ENCODE measurements at places on chromosomes 4 and X.

GRCh38 chr4:153398713-153399112 is 54.2 kb downstream of the MND1 start:
- no peak for DNase-seq

DNA sequence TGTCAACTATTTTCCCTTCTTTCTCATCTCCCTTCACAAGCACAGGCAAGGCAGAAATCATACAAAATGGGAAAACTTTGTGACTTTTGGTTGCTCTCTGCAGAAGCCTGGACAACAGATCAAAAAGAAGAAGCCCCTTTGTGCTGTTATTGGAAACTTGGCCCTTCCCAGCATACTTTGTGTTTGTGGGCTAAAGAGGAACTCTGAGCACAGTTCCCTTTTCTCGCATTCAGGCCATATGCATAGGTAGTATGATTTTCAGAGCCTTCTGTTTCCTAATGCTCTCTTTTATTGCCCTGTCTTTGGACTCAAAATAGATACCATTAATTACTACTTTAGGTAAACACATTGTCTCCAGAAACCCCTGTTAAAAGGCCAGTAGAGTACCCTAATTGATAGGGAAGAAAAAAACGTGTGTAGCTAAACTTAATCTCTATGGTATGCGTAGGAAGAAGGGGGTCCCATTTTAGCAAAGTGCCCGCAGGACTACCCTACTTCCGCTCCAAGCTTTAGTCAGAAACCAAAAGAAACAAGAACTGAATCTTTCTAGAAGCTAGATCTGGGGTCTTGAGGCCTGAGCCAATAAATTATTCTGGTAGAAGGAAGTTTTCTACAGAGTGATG is 26.6 kb downstream of the VSIG4 start:
- DNase-seq: no peak

- DNase-seq: no peak
These were observed 14.5 kb downstream of the TBCK start for GRCh38 chr4:106301393-106302061.

GRCh38 chrX:24566240-24566639 is 80.9 kb downstream of the PCYT1B start:
- DNase-seq: no peak

GRCh38 chr4:138643827-138644226 is 371.8 kb upstream of the NOCT start:
- no peak for DNase-seq

- DNase-seq: no peak
These were observed 207.3 kb downstream of the SLC7A11 start for GRCh38 chr4:138034871-138035270.

DNA sequence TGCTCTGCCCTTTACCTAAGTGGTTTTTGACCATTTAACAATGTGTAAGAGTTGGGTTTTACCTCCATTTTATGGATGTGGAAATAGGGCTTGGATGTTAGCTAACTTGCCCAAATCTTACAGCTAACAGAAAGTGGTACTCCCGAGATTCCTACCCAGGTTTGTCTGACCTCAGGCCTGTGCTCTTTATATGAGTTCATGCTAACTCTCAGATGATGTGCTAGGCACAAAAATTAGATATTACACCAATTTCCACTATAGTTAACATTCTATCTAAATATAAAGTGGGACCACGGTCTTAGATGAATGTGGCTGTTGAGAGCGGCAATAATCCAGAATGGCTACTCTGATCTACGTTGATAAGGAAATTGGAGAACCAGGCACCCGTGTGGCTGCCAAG is at the start of gene PTTG2:
Gene PTTG2 (plus strand): TSS at position 301 of the 400 bp plus-strand sequence. CDS start 37 bp downstream, at position 338.
- no peak for DNase-seq

- DNase-seq: no peak
These were observed 40.5 kb downstream of the CLDN34 start for GRCh38 chrX:10007621-10008020.

GRCh38 chrX:12979026-12979607 is 4.2 kb downstream of the TMSB4X start:
- no peak for DNase-seq

- DNase-seq: no peak
These were observed 77.0 kb upstream of the STX18 start for GRCh38 chr4:4618847-4619246.

DNA sequence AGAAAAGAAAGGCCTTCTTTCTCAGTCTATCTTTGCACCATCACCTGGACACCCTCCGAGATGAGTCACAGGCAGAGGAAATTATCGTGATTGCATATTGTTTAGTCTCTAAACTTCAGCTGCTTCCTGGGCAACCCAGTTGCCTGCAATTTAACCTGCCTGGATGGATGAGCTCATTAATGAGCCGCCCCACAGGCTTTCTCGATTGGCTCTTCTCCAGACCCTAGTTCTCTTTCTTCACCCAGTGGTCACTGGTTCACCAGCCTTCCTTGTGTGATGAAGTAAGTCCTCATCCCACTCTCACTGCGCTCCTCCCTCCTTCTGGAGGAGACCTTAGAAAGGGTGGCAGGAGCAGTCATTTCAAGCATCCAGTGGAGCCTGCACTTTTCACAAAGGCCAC is 94.4 kb downstream of the SOWAHB start:
- no peak for DNase-seq

DNA sequence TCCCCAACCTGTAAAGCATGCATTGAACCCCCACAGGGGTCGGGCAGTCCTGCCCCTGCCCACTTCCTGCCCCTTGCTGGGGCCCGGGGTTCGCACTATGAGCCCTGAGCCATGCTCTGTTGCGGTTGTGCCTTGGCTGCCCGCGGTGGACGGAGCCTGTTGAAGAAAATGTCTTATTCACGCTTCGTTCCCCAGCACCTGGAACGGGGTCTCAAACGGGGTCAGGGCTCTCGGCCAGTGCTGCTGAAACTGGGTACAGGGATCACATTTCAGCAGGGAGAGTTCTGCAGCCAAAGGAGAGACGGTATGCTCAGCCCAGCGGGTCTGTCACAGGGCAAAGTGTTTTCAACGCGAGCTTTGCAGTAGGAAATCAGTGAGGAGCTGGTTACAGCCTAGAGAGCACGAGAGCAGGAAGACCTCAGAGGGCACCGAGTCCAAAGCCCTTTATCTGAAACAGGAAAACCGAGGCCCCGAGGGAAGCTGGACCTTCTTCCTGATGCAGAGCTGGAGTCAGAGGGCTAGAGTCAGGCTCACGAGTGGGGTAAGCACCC is 46.3 kb upstream of the AFAP1 start:
- DNase-seq: no peak

DNA sequence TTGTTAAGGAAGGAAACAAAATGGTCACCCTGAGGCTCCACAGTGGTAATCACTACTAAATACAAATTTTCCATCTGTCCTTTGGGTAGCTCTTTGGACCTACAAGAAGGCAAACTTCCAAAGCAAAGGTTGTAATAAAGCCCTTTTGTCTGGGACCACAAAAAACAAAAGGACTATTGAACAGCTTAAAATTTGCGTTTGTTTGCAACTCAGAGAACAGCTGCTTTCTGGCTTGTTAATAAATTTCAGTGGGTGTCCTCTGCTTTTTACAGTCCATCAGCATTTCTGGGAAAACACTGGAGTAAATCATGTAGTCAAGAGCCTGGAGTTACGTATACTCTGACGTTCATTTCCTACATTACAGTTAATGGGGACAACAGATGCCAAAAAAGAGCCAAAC is 439.7 kb upstream of the DIAPH2 start:
- DNase-seq: no peak

DNA sequence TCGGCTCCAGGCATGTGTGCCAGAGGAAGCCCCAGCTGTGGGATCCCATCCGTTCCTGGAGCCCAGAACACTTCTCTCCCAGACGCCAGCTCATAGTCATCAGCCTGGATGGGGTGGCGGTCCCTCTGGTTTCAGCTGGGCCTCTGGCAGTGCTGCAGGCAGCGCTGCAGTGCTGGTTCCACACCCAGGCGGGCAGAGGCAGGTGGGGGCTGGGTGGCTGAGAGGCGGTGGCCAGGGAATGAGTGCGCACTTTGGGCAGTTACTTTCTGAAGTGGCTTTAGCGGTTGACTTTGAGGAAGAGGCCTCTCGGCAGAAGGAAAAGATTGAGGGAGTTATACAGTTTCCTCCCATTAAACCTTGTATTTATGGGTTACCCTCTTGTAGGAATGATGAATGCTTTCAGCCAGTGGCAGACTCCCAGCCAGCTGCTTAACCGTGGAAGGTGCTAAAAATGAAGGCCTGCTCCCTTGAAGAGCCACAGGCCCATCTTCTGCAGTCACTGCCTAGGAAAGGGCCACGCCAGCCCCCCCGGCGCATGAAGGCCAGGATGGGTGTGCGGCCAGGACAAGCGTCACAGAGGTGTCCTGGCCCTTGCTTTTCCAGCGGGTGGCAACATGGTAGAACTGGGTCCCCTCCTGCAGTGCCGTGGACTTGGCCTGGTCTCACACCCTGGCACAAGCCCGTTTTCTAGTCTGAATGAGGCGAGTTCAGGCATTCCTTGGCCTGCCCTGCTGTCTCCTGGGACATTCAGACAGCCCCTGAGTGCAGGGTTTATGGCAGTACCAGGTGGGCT is 9.9 kb downstream of the TADA2B start:
- no peak for DNase-seq
